NCI-H187 treated with DMSO at 0.1 percent for 48 hours (cell line): ENCODE measurements at places on chromosomes 3 and 15.

DNA sequence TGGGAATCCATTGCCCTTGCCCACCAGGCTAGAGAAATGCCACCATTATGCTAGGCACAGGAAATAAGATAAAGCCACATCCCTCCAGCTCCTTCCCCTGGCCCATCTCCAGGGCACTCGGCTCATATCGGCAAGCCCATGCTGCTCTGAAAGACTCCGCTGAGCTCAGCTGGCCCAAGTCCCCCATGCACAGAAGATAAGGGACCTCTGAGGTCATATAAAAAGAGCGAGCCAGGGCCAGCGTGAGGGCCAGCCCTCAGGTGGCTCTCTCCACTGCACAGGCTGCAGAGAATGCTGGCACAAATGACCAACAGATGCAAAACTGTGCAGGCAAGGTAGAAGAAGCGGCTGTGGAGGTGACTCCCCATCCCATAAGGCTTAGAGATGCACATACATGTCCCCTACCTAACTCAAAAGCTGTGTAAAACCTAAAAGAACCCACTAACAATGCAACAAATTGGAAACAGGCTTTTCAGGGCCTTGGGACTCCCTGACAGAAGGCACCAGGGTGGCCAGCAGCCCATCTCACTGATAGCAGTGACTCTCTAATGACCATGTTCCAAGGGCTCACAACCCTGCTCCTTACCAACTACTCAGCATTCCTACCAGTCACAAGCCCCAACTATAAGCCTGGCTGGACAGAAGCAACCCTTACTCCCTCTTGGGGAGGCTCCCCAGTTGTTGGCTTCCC lies 3.0 kb downstream of the RAB6B start:
- no peak for DNase-seq

GRCh38 chr15:79140846-79141570 lies 50.4 kb upstream of the RASGRF1 start:
- no peak for DNase-seq

- no peak for DNase-seq
Observed at GRCh38 chr3:68142441-68142840, 488.0 kb upstream of the SUCLG2 start.

GRCh38 chr3:188796122-188796631 lies 375.6 kb upstream of the TPRG1 start:
- DNase-seq = no peak

DNA sequence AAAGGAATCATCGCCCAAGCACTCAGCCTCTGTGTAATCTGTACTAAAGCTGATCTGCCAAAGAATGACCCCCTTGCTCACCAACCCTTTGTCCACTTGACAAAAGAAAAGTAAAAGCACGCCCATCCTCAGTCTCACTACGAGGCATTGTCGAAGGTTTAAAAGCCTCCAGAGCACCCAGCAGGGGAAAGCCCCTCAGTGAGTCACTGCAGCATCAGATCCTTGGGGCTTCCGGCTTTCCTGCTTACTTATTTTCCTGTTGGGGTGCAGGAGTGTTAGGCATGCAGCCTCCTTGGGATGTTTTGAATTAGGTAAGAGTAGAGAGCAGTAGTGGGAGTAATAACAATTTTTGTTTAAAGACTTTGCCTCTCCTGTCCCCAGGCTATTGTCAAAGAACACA lies 216.1 kb downstream of the MTHFS start:
- no peak for DNase-seq

- no peak for DNase-seq
Observed at GRCh38 chr3:138331143-138331894, 1.7 kb upstream of the NME9 start.

- peak; percentile 77 for DNase-seq
Observed at GRCh38 chr3:16842272-16843270, 42.2 kb upstream of the PLCL2 start.

GRCh38 chr3:157088601-157089454 lies 71.1 kb downstream of the CCNL1 start:
- DNase-seq = no peak

DNA sequence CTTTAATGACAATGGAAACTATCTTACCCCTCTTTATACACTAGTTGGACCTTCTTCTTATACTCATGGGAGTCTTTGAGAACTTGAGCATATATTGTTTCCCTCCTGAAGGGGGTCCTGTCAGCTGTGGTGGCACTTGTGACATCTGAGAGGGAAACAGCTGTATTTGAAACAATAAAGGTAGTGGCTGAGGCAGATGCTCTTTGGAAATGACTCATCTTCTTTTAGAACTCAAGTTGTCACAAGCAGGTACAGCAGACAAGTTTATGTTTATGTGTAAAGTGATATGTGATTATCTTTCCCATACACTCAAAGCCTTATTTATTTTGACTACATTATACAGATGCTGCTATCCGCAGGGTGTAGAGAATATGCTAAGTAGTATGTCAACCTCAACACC lies 220.0 kb upstream of the GRM7 start:
- no peak for DNase-seq

DNA sequence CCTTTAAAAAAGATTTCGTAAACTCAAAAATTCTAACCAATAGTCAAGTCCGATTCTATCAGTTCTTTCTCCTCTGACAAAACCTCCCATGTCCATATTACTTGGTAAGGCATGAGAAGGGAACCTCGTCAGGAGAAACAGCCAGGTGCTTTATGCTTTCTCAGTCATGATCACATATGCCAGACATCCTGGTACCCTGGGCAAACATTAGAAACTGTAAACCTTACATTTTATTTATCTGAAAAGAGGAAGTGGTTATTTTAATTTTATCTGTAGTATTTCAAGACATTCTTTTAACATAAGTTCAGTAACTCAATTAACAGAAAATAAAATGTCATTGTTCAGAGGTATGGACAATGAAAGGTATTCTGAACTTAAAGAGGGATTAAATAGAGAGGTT lies 474.8 kb upstream of the GBE1 start:
- no peak for DNase-seq

DNA sequence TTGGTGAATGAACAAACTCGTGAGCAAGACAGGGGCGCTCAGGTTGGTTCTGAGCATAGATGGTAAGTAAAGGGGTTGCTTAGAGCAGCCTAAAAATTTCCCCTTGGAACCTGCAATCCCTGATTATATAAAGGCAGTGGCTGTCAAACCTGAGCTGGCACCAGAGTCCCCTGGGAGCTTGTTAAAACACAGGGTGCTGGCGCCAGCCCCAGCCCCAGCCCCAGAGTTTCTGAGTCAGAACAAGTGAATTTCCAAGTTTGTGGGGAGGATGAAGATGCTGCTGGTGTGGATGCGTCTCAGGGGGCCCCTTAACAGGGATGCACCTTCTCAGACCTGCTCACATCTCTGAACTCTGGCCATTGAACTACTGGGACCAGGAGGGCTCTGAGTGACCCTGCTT lies 48.2 kb downstream of the FEM1B start:
- DNase-seq = no peak

DNA sequence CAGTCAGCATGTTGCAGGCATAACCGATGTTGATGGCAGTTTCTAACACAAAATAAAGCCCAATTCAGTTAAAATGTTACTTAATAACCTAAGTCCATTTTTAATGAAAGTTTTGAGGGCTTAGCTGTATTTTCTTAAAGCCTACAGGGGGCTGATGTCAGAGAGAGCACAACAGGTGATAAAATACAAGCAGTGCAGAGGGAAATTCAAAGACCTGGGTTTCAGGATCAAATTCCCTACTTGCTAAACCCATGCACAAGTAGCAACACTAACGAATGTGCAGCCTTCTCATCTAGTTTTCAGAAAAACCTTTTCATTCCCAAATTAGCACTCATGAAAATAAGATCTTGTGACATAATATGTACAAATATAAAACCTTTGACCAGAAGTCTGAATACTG lies 202.0 kb downstream of the ATP8B4 start:
- DNase-seq = no peak

- no peak for DNase-seq
Observed at GRCh38 chr3:123060054-123060453, 6.8 kb upstream of the PDIA5 start.

DNA sequence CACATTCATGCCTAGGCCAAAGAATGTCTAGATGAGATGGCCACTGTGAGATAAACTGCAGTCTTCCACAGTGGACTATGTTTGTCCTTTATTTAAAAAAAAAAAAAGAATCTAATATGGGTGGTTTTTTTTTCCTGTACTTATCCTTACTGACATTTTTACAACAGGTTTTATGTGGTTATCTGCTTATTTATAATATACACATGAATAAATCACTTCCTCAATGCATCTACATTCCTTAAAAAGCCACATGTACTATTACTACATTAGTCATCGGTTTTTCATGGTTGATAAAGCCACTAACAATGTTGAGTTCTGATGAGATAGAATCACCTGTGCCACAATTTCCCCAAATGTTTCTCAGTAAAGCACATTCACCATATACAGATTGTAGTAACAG lies 341.3 kb upstream of the THBS1 start:
- DNase-seq = no peak

DNA sequence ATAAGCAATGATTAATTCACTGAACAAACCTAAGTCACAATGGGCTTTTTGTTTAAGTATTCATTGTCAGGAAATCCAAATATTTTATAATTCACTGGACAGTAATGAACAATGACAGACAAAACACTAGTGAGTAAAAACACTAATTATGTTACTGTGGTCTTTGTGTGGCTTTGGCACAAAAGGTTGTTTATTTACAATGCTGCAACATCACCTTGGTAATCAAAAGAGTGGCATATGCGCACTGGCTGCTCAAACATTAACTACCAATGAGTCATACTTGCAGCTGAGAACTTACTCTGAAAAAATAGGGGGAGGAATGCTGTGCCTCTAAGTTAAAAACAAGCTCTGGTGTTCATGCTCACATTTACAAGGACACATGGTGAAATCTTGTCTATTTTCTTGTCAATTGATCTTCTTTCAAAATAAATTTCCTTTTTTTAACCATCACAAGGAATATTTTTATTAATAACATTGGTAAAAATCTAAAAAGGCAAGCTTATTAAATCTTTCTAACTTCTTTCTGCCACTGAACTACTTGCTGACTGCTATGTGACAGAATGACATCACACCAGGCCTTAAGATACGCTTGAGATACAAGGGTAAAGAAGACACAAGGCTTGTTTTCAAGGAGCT lies 85.2 kb upstream of the PPIB start:
- DNase-seq = no peak

- DNase-seq = no peak
Observed at GRCh38 chr3:160921020-160921635, 165.1 kb downstream of the PPM1L start.

GRCh38 chr15:92989470-92989869 lies 89.3 kb downstream of the CHD2 start:
- no peak for DNase-seq

DNA sequence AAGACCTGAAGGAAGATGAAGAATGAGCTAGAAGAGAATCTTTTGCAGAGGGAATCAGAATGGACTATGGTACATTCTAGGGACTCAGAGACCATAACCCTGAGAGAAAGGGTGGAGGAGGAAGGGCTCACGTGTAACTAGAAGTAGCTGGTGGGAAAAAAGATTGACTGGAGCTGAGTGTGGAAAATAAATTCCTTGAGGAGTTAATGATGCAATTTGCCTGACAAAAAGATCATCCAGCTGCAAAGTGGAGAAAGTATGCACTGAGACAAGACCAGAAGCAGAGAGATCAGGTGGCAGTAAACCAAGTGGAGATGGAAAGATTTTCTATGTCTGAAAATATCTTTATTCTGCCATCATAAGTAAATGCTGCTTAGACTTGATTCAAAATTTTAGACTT lies 52.9 kb upstream of the TBL1XR1 start:
- no peak for DNase-seq

- DNase-seq = no peak
Observed at GRCh38 chr3:16950845-16951244, 66.1 kb downstream of the PLCL2 start.

DNA sequence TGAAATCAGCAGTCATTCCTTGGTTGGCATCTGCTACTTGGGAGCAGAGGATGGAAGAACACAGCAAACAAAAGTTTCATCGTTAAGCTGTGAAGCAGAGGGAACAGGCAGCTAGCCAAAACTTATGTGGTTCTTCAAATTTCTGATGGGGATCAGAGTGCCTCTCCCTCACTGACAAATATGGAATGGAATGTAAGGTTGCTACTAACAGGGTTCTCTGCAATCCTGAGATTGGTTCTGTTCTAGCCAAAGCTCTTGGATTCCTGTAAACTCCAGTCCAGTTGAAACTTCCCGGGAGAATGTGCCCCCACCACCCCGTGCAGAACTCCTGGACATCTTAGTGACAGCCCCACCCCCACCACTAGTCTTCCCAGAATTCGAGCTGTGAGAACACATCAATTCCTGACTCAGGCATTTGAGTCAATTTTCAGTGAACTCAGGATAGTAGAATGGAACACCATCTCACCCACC lies 55.9 kb upstream of the PHLDB2 start:
- DNase-seq = no peak

GRCh38 chr15:43126356-43126755 lies 7.0 kb upstream of the TMEM62 start:
- DNase-seq = no peak

GRCh38 chr3:71366988-71367604 lies 216.4 kb downstream of the FOXP1 start:
- no peak for DNase-seq

DNA sequence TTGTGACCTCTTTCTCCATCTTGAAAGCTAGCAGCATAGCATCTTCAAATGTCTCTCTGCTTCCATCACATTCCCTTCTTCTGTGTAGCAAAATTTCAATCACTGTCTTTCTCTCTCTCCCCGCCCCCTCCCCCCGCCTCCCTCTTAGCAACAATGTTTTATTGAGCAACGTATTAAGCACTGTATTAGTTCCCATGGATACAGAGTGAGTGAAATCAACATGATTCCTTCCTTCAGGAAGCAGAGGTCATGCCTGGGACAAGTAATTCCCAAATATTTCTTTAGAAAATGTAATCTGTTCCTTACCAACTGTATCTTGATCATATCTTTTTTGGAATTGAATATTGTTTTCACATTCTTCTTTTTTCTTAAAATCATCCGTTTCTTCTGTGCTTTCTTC lies 373.7 kb upstream of the NECTIN3 start:
- no peak for DNase-seq

DNA sequence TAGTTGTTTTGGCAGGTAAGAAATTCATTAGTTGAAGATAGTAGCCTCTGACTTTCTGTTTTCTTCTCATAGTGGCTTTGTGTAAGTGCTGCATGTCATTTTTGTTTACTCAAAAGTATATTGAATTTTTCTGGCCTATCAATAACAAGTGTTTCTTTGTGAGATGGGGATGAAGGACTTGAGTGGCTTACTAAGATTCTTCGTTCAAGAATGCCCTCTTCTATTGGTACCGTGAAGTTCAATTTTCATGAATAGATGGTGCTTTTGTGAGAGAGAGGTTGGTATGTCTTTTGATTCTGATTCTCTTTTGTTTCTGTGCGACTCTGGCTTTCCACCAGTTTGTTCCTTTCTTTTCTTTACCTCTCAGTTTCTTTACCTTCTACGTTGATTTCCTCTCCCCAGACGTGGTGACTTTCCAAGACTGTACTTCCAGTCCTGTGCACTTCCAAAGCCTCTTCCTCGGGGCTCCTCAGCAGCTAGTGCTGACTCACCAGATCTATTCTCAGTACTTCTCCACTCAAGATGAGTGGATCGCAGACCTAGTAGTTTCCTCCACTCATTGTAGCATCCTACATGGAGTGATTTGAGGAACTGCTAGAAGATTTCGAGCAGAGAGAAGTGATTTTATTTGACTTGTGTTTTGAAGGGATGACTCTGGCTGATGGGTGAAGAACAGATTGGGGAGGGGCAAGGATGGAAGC lies 82.0 kb upstream of the EPHB3 start:
- DNase-seq = no peak
